ENCODE measurements at places on chromosomes 7 and 10. TPM values are rescaled to one million over a fixed set of nuclear protein-coding genes. Genes with fewer than 3 reads are reported as not detected.

- DNase-seq, result no peak
Measured at GRCh38 chr10:55668326-55668922, 692.6 kb downstream of the ZWINT start.

DNA sequence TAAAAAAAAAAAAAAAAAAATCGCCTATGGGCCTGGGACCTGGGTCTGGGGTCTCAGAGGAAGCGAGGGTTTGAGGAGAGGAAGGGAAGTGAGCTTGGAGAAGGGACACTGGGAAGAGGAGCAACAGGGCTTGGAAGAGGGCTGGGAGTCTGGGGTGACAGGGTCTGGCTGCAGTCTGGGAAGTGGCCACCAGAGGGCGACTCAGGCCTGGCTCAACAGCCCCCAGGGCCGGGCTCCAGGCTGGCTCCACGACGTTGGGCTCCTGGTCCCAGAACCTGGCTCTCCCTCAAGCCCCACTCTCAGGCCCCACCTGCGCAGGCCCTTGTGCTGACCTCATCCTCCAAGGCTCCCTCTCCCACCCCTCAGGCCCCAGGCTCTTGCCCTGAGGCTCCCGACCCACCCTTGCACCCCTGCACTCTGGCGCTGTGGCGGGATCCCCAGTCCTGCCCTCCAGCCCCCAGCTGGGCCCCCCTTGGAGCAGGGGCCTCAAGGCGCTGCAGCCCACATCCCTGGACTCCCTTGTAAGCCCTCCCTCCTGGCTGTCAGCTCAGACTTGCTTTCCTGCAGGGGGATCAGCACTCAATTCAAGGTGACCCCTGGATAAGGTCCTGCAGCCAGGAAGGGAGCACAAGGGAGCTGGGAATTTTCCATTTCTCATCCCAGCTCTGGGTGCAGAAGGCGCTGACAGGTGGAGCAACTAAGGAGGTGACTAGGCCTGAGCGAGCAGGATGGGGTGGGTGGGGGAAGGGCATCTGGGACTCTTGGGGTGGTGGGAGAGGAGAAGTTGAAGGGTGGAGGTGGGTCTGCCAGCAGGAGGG, 5.4 kb upstream of the SPACDR start:
- no peak for DNase-seq

DNA sequence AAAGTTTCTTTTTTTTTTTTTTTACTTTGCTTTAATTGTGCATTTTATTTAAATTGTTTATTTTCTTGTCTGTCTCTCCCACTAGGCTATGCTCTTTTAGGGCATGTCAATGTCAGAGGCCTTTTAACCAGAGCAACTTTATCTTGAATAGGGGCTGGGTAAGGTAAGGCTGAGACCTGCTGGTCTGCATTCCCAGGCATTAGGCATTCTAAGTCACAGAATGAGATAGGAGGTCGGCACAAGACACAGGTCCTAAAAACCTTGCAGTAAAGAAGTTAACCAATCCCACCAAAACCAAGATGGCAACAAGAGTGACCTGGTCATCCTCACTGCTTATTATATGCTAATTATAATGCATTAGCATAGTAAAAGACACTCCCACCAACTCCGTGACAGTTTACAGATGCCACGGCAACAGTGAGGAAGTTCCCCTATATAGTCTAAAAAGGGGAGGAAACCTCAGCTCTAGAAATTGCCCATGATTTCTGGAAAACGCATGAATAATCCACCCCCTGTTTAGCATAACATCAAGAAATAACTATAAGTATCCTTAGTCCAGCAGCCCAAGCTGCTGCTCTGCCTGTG, 47.0 kb upstream of the FRMD4A start:
- DNase-seq, result no peak

DNA sequence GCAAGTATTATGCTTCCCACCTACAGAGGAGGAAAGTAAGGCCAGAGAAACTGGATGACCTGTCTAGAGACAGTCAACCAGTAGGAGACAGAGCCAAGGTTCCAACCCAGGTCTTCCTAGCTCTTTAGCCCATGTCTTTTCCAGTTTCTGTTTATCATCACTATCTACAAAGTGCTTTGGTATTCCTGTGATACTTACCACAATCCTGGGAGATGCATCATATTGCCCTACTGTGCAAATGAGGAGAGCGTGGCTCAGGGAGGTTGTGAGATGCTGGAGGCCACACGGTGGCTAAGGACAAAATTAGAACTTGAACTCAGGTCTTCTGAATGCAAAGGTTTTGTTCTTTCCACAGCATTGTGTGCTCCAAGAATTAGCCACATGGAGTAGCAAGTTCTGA, 11.2 kb upstream of the PLEKHA1 start:
- DNase-seq, result no peak

DNA sequence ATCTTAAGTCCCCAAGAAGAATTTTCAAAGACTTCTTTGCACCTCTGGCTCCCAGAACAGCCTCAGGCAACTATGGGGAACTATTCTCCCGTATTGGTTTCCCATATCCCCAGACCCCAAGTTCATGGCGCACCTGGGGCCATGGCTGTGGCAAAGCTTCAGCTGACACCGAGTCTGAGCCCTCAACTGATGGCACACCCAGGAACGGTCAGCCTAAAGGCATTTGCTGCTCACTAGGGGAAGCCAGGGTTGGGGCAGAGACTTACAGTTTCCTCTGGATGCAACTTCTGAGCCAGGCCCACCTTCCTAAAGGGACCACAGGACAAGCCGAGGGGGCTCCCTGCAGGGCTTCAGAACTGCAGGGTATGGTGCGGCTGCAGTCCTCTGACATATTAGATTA, 13.7 kb upstream of the CPA1 start:
- no peak for DNase-seq

- DNase-seq, result no peak
Measured at GRCh38 chr7:91326516-91327199, 62.4 kb downstream of the FZD1 start.

DNA sequence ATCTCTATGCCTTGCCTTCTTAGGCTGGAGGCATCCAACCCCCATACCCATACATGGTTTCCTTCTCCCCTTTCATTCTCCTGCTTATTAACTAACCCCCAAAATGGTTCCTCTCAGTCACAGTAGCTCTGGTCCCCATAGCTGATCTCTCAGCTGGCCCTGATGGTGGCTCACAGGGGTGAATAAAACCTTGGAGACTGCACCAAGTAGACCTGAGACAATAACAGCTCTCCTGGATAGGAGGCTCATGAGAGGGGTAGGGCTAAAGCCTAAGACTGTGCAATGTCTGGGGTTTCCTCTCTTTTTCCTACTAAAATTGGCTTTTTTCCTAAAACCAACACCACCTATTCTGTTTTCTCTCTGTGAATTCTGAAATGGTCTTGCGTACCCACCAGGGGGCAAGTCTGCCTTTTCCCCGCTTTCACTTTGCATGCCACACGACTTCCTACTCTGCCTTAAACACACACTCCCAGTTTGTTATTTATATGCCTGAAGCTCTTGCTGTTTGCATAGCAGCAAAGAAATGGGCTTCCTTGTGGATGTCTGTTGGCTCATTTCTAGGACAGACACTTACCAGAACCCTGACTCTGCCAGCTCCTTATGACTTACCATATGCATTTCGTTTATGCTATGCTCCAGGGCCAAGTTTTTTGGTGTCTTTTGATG, 18.4 kb upstream of the PON1 start:
- no peak for DNase-seq

- no peak for DNase-seq
Measured at GRCh38 chr7:41890631-41891274, 187.9 kb upstream of the INHBA start.

DNA sequence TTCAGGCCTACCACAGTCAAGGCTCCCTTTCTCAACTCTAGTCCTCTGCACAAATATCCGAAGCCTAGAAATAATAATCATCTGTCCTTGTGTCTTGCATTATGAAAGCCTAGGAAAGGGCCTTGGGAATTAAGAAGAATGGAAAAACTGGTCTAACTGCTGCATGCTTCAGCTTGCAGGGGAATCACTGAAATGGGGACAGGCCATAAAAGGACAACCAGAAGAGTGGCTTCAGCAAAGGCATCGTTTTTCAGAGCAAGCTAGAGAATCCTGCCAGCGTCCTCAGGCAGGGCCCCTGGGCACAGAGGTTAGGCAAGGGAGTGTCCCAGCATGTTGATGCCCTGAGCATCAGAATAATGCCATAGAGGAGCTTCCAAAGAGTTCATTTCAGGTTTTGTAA, 13.2 kb downstream of the ERVW-1 start:
- no peak for DNase-seq

GRCh38 chr7:27160546-27161213, 4.2 kb upstream of the HOXA7 start:
- peak; percentile 23 for DNase-seq

GRCh38 chr7:44445986-44446671, 44.3 kb downstream of the NUDCD3 start:
- DNase-seq, result no peak

DNA sequence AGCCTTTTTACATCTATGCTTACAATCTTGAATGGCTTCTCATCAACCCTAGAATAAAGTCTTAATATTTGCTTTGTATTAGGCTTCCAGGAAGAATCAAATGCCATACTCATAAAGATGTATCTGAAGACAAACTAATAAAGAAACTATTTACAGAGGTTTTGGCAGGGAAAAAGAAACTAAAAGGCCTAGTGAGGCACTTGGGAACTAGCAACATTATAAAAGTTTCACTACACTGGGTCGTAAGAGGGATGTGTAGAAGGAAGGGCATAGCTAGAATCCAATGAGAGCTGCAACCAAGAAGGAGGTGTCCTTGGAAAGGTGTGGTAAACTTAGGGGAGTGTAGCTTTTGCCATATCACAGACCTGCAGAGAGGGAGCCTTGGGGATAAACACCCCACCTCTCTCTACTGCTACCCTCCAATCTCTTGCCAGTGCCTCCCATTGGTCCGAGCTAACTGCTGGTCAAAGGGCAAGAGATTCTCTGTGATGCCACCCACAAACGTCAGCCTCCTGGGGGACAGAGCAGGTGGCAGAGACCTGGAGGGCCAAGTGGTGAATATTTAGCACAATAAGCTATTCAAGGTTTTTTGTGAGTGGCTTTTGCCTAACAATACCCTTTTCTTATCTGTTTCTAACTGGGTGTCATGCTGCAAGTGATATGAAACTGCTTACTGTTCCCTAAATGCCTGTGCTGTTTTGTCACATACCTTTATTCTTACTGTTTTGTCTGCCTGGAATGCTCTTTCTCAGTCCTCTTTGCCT, 60.7 kb downstream of the CPED1 start:
- DNase-seq, result no peak

DNA sequence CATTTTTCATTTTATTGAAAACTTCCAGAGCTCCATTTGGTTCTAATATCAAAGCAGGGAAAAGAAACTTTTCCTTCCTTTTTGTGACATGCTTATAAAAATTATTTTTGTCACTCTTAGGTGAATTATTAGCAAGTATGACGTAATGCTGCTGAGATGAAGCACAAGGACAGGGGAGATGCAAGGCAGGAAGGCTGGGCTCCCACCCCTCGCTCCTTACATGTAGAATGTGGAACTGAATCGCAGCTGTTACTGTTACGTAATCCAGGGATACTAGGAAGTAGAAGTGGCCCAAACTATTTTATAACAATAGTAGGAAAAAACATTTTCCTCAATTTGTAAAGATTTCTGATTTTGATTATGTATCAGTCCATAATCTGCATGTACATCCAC, 17.1 kb upstream of the GTPBP4 start:
- DNase-seq, result no peak

DNA sequence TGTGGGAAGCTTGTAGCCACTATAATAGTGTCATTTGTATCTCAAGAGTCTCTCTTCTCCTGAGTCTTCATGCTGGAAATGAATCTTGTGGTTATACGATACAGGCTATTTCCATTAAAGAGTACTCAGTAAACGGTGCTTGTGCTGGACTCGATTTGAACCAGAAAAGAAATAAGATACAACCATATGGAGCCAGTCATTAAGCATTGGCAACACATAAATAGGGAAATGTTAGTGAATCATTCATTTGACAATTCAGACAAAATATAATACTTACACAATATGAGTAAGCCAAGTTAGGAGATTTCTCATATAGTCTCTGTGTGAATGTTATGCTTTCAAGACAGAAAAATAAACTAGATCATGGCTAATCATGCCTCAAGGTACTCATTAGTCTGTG, 356.8 kb downstream of the PLXDC2 start:
- DNase-seq, result no peak

DNA sequence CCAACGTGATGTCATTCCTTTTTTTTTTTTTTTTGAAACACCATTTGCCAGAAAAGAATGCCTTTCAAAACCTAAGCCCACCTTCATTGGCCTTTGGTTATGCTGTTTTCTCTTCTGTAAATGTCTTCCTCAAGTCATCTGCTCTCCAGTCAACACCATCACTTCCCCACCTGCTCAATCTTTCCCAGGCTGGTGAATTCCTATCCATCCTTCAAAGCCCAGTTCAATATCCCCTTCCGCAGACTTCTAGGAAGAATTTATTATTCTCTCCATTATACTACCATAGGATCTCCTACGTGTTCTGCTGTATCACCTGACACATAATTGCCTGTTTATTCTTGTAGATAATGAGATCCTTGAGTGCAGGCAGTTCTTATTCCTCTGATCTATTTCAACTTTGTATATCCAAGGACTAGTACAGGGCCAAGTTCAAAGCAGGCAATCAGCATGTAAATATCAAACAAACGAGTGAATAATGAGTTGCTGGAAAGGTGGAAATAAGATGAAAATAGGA, 73.5 kb upstream of the PRR15 start:
- no peak for DNase-seq

DNA sequence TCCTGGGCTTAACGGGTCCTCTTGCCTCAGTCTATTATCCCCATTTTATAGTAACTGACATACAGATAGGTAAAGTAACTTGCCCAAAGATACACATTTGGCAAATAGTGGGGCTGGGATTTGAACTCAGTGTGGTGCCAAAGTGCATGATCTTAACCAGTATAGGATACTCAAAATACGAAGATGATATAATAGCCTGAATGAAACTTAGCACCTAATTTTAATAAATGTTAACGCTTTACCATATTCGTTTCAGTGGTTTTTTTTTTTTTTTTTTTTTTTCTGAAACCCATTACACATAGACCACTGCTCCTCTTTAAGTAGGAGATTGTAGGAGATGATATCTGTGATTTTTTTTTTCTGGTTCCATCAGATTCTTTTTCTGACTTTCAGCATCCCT, 21.4 kb downstream of the ACTR3B start:
- no peak for DNase-seq

DNA sequence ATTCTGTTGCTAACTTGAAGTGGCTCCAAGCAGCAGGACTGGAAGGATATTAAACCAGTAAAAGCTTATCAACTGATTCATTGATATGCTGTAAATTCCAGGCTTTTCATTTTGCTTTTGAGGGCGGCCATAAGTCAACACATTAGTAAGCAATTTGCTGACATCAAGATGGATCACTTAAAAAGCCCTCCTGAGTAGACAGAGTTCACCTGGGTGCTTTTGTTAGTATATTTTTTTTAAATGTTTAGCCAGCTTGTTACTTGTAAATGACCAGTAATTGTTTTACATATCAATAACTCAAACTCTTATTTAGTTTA, 26.5 kb downstream of the RNF32 start:
- peak; percentile 5 for DNase-seq

Gene HECW1
- 3.3 TPM for total RNA-seq

Gene PITRM1
- 81.3 TPM for total RNA-seq

Gene PAPOLB
- not detected for total RNA-seq

Gene OR13A1
- not detected for total RNA-seq

Gene P4HA1
- total RNA-seq, result 244 TPM

Gene C10orf62
- not detected for total RNA-seq

Gene SERPINE1
- total RNA-seq, result 1,303 TPM

Gene FAM13C
- total RNA-seq, result 8.7 TPM

Gene GNGT1
- not detected for total RNA-seq

Gene CTAGE4
- 1.4 TPM for total RNA-seq

Gene SMARCD3
- total RNA-seq, result 47.7 TPM

Gene NSUN5
- total RNA-seq, result 26.0 TPM
